Stimulated activated CD8-positive, alpha-beta memory T cell treated with anti-CD3 and anti-CD28 coated beads, Interleukin-7, amount 100 ng/mL, for 24 hours (primary cell): ENCODE measurements at places on chromosomes 3 and 15.

DNA sequence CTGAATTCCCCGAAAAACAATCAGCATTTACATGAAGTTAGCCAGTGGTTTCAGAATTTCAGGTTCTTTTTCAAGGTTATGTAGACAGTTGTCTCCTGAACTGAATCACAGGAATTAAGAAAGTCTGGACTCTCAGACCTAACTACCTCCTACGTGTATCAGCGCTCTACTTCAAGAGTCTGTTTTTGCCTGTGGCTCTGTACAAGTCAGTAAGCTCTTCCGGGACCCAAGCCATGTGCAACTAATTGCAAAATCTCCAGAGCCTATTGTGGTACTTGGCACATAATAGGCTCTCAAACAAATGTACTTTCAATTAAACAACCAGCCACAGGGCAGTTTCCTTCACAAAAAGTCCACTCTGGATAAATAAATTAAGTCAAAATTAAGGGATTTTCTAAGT, 414.2 kb downstream of the PDCD6IP start:
- DNase-seq, result no peak

DNA sequence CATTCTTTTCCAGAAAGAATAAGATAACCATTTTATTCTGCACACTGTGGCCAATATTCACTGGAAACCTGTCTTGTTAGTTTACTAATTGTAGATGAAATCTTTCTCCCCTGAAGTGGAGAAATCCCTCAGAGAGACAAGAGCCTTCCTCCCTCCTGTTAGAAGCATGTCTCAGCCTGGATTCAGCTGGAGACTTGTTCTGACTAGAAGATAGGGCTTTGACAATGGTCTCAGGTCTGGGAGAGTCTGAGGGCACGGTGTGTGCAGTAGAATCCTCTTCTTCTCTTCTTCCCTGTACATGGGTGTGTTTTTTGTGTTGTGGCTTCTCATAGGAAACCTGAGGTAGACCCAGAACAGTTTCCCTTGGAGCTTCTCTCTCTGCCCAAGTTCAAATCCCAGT, 19.9 kb downstream of the CCK start:
- DNase-seq, result no peak

DNA sequence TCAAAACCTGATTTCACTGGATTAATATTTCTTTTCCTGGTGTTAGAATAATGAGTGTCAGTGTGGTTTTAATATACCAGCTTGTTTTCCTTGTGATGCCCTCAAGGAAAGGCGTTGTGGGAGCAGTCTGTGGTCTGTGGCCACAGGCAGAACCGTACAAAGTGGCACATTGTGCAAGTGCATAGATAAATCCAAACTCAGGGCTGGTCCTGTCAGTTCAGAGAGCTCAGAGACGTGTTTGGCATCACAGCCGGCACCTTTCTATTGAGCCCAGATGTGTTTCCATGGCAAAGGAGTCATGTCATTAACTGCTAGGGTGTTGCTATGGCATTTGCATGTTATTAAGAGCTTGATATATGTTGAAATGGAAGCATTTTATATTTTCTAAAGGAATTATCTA, 289.9 kb upstream of the RASGRP1 start:
- DNase-seq, result no peak

GRCh38 chr3:8938021-8938420, 25.3 kb downstream of the RAD18 start:
- DNase-seq, result no peak

GRCh38 chr3:119831022-119831421, 49.1 kb downstream of the NR1I2 start:
- DNase-seq, result no peak

DNA sequence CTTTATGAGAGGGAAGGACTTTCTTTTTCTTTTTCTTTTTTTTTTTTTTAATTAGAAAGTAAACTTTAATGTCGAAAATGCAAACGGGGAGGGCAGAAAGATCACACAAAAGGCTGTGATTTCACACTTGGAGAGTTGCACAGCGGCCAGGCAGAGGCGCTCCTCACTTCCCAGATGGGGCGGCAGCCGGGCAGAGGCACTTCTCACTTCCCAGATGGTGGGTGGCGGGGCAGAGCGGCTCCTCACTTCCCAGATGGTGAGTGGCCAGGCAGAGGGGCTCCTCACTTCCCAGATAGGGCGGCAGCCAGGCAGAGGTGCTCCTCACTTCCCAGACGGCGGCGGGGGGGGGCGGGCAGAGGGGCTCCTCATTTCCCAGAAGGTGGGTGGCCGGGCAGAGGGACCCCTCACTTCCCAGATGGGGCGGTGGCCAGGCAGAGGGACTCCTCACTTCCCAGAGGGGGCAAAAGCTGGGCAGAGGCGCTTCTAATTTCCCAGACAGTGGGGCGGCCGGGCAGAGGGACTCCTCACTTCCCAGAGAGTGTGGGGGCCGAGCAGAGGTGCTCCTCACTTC, 88.6 kb downstream of the ATP2B2 start:
- no peak for DNase-seq

- DNase-seq, result no peak
Observed at GRCh38 chr15:82571722-82572222, 31.5 kb upstream of the RPS17 start.
